Activated CD8-positive, alpha-beta memory T cell treated with anti-CD3 and anti-CD28 coated beads, Interleukin-2, amount 10 ng/mL, durations not matched to agents 7 days and 5 days (primary cell): ENCODE measurements at places on chromosomes 2 and 18. TPM values are rescaled to one million over a fixed set of nuclear protein-coding genes. Genes with fewer than 3 reads are reported as not detected.

LRRTM4 gene
- total RNA-seq = not detected

BBS5 gene
- total RNA-seq = 1.3 TPM

RTP5 gene
- not detected for total RNA-seq

LRRC30 gene
- not detected for total RNA-seq

RGPD3 gene
- not detected for total RNA-seq

ST6GAL2 gene
- not detected for total RNA-seq

DYSF gene
- total RNA-seq = 8.9 TPM

KIAA2012 gene
- not detected for total RNA-seq

GPR35 gene
- 14.4 TPM for total RNA-seq

COL3A1 gene
- 0.23 TPM for total RNA-seq

RUFY4 gene
- total RNA-seq = 1.4 TPM

OXER1 gene
- not detected for total RNA-seq

SCN3A gene
- 0.07 TPM for total RNA-seq

PRLH gene
- total RNA-seq = not detected

EMILIN2 gene
- total RNA-seq = 17.3 TPM

SPATA3 gene
- total RNA-seq = 0.44 TPM

PARD6G gene
- total RNA-seq = 0.41 TPM

RBM43 gene
- total RNA-seq = 8.3 TPM

APOB gene
- not detected for total RNA-seq

ZNF638 gene
- 105 TPM for total RNA-seq

PRSS56 gene
- total RNA-seq = not detected

CIB4 gene
- total RNA-seq = not detected

CHAC2 gene
- total RNA-seq = 13.3 TPM

SERPINB11 gene
- total RNA-seq = not detected

TLX2 gene
- 0.82 TPM for total RNA-seq

PSMA8 gene
- 1.1 TPM for total RNA-seq

NYAP2 gene
- total RNA-seq = not detected

TXNDC2 gene
- not detected for total RNA-seq

METTL4 gene
- 25.3 TPM for total RNA-seq

ATP8B1 gene
- 0.26 TPM for total RNA-seq

MYO3B gene
- 0.23 TPM for total RNA-seq

CAPN13 gene
- total RNA-seq = not detected

LINC00305 gene
- not detected for total RNA-seq

TRPM8 gene
- total RNA-seq = not detected

MAT2A gene
- total RNA-seq = 336 TPM

CYRIA gene
- total RNA-seq = 0.77 TPM

SMC6 gene
- total RNA-seq = 35.1 TPM

GPR55 gene
- total RNA-seq = 42.1 TPM

ARHGAP25 gene
- total RNA-seq = 90.2 TPM

ADRA2B gene
- 0.15 TPM for total RNA-seq

CCL20 gene
- 0.82 TPM for total RNA-seq

CKAP2L gene
- 62.2 TPM for total RNA-seq

ESCO1 gene
- total RNA-seq = 19.2 TPM

GALNT14 gene
- total RNA-seq = 0.42 TPM

HAAO gene
- total RNA-seq = not detected

FN1 gene
- total RNA-seq = 0.70 TPM

GALNT5 gene
- not detected for total RNA-seq

IL18RAP gene
- 14.9 TPM for total RNA-seq

MAP2 gene
- not detected for total RNA-seq

XDH gene
- not detected for total RNA-seq
